ENCODE measurements at places on chromosomes 12 and 14.

DNA sequence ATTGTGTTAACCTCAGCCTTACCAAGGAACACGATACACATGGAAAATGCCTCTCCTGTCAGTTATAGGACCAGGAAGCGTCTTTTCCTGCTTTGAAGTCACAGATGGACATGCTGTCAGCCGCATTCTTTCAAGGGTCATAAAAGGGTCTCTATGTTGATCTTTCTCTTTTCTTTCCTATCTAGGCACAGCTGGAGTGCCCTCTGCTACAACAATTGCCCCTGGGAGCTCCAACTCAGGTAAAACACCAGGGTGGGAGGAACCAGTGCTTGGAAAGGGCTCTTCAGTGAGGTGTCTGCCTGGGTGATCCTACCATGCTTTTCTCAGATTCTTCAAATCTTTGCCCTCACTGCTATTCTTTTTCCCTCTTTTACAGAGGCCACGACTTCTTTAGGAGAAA lies 157.4 kb upstream of the CNTN1 start:
- DNase-seq: no peak

DNA sequence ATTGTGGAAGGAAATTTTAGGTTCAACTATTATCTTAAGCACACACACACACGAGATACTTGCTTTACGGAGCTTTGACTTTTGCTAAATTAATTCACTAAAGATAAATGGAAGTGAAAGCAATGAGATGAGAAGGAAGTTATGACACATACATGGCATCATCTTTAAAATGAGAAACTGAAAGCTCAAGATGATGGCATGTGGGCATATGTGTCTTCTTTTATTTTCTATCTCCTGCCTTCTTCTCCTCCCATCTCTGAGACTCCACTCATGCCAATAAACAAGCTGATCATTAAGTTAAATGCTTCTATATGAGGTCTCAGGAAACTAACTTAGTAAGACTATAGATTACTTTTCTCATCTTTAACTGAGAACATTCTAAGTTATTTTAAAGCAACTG lies 216.7 kb downstream of the MED13L start:
- no peak for DNase-seq

- no peak for DNase-seq
These were observed 101.9 kb downstream of the SETD3 start for GRCh38 chr14:99378782-99379214.

GRCh38 chr12:55830601-55831446 lies 1.4 kb upstream of the DNAJC14 start:
- peak; percentile 20 for DNase-seq

GRCh38 chr14:101029668-101030290 lies 126.3 kb upstream of the RTL1 start:
- DNase-seq: no peak

GRCh38 chr12:10155966-10156365 lies 16.0 kb downstream of the OLR1 start:
- no peak for DNase-seq

DNA sequence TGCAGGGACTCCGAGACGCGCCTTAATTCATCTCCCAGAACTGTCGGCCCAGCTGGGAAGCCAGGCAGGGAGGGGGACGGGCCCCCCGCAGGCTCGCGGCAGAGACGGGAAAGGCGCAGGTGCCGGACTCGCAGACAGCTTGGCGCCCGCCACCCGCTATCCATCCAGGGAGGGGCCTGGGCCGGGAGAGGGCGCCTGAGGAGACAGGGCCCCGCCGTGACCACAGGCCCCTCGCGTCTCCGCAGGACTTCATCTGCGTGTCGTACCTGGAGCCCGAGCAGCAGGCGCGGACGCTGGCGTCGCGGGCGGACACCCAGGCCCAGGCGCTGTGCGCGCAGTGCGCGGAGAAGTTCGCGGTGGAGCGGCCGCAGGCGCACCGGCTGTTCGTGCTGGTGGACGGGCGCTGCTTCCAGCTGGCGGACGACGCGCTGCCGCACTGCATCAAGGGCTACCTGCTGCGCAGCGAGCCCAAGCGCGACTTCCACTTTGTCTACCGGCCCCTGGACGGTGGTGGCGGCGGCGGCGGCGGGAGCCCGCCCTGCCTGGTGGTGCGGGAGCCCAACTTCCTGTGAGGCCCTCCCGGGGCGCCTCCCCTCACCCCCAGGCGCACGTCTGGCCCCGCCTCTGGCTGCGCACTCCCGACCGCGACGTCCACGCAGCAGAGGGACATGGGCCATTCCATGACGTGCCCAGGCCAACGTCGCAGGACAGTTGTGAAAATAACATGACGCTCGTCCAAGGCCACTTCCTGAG lies 60.6 kb downstream of the LGMN start:
- DNase-seq: no peak

DNA sequence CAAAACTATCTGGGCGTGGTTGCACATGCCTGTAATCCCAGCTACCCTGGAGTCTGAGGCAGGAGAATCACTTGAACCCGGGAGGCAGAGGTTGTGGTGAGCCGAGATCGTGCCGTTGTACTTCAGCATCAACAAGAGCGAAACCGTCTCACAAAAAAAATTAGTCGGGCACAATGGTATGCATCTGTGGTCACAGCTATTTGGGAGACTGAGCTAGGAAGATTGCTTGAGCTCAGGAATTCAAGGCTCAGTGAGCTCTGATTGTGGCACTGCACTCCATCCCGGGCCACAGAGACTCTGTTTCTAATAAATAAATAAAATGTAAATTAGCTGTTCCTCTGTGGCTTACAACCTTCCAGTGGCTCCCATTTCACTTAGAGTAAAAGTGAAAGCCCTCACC lies 28.0 kb downstream of the RCOR1 start:
- DNase-seq: no peak

GRCh38 chr12:116631619-116632018 lies 72.4 kb downstream of the MAP1LC3B2 start:
- DNase-seq: no peak

DNA sequence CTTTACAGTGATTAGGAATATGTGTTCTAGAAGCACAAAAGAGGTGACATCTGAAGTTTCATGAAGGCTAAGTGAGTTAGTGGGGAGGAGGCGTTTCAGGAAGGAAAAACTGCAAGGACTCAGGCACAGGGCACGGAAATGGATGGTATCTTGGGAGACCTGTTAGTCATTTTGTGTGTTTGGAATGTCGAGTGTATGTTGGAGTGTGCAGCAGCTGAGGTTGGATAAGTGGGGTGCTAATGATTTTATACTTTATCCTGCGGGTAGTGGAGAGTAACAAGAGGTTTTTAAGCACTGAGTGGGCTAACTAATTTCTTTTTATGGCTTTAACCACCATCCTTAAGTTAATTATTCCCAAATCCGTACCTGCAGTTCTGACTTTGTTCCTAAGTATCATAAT lies 571.5 kb upstream of the FBXO33 start:
- DNase-seq: no peak

DNA sequence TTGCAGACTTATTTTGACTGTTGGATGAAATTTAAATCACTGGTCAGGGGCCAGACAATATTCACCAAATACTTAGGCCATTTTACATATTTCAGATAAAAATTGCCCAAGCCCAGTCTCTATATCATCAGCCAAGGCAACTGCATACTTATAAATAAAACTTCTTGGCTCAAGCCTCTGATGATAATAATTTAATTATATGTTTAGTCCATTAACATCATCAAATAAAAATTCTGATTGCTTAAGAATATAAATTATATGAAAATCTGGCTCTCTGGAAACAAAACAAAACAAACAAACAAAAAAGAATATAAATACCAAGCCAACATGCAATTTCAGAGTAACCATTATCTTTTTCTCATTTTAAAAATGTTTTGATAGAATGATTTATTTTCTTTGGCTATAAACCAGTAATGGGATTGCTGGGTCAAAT lies 165.2 kb downstream of the BTG1 start:
- DNase-seq: no peak

GRCh38 chr14:76968621-76969063 lies 59.9 kb downstream of the IRF2BPL start:
- DNase-seq: no peak

DNA sequence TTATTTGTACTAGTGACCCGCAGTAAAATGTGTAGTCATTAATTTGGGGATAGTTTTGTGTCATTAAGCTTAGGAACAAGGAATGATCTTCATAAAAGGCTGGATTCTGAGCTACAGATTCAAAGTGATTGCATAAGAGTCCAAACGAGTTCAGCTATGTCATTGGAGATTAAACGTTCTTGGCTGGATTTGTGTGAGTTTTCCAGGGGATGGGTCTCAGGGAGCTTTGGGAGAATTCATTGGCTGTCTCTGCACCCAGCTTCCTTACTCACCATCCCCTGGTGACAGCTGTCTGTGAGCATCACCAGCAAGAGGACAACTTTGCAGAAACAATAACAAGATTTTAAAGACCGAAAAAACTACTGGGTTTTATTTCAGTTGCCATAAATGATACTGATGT lies 130.4 kb downstream of the DAAM1 start:
- DNase-seq: no peak

GRCh38 chr12:94673496-94673895 lies 23.1 kb upstream of the TMCC3 start:
- no peak for DNase-seq

- DNase-seq: no peak
These were observed 7.3 kb upstream of the RCOR1 start for GRCh38 chr14:102584871-102585869.

DNA sequence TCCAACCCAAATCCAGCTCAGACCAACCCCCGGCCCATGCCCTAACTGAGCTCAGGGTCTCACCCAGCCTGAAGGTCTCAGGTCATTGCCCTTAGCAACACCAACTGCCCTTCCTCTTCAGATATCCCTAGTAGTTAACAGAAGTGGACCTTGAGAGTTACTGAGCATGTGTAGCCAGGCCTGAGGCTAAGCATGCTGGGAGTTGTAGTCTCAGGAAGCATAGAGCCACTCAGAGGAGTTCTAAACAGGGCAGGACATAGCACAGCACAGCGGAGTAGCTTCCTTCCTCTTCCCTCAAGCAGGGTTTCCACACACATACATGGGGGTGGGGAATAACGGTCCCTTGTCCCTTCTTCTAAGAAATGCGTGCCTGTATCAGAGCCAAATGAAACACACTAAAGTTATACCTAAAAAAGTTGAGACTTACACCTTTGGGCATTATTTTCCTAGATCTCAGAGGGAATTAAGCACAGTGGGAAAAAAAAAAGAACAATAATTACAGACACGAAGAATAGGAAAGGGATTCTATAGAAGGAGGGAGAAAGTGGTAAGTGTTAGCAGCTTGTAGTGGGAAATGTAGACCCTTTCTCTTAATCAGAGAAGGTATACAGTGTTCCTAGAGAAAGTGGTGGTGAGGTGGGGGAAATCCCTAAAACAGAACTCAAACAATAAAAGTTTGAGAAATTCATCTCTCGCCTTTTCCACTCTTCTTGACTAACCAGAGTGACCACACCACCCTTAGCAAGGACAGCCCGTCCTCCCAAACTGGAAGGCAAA lies 4.4 kb downstream of the KMT2D start:
- no peak for DNase-seq

- no peak for DNase-seq
These were observed 4.2 kb upstream of the LRR1 start for GRCh38 chr14:49594347-49595091.

- no peak for DNase-seq
These were observed 45.0 kb downstream of the TRAFD1 start for GRCh38 chr12:112170376-112170775.

GRCh38 chr14:64696355-64696857 lies 7.8 kb upstream of the PLEKHG3 start:
- DNase-seq: no peak

DNA sequence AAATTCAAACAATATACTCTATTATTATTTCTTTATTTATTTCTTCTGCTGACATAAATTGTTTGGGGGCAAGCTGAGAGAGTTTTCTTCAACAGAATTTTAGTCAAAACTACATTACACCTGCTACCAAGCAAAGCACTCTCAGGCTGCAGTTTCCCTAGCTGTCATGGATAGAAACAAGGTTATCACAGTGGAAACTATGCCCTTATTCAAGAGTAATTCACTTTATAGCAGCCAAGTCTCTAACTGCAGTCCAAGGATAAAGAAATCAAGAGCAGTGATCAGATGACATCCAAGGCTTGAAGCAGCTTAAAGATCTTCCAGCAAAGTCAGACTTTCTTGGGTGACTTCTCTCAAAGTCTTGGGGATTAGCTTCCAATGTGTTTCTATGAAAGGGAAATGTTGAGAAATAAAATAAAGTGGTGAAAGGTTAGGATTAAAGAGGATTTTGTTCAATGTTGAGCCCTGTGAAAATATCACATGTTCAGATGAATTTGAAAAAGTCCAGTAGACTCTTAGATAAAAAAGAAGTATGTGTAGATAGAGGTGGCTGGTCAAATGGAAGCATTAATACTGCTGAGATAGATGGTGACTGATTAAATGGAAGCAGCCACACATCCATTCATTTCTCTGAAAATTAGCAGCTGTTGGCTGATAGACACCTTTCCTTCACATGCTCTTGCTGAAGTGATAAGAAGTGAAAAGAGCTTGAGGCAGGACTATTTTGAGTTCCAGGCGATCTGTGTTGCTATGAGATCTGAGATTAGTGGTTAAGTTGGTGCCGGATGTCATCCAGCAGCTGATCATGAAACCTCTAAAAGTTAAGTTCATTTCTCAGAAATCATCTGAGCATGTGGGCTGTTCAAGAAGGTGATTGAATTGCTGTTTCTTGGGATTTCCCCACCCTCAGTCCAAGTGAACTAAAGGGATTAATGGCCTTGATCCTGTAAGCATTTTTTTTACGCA lies 257.8 kb upstream of the BTG1 start:
- DNase-seq: peak; percentile 16

GRCh38 chr14:95666450-95666849 lies 19.8 kb upstream of the TCL1B start:
- no peak for DNase-seq

DNA sequence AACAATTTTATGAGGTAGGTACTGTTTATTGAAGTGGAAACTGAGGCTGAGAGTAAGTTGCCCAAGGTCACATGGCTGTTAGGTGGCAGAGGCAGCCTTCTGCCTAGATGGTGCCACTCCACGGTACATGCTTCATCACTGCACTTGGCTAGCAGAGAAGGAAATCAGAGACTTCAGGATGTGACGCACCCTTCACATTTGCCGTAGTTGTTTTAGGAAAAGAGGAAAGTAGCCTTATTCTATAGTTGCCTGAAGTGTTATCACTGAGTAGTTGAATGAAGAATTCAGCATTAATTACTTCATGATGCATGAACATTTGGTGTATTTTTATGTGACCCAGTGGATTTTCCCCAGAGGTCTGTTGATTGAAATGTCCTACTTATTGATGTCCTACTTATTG lies 55.7 kb downstream of the ERC1 start:
- no peak for DNase-seq

- no peak for DNase-seq
These were observed 185.6 kb upstream of the ARID2 start for GRCh38 chr12:45543887-45544286.

DNA sequence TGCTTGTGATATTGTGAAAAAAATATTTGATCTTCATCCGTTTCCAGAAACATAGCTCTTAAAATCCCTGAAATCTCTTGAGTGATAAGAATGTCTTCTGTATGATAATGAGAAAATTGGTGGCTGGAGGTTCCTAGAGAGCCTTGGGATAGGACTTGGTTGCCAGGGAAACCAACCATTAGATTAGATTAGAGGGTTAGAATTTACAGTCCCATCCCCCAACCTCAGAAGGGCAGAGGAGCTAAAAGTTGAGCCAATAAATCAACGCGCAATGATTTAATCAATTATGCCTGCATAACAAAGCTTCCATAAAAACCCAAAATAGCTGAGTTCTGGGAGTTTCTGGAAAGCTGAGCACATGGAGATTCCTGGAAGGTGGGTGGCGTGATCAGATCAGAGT lies 10.6 kb downstream of the SEL1L start:
- no peak for DNase-seq

GRCh38 chr14:83379436-83379835 lies 1845.8 kb upstream of the SEL1L start:
- no peak for DNase-seq

GRCh38 chr12:87369161-87369560 lies 660.0 kb downstream of the C12orf50 start:
- DNase-seq: no peak

GRCh38 chr12:44531320-44531971 lies 344.7 kb downstream of the NELL2 start:
- no peak for DNase-seq
